ENCODE measurements at places on chromosomes 5 and 9.

GRCh38 chr5:161507591-161507990, 38.9 kb downstream of the GABRB2 start:
- no peak overlapping the region for H3K27ac ChIP-seq
- no peaks in the 10 kb centered on the region for H3K4me1 ChIP-seq
- no peaks in the 10 kb centered on the region for H3K36me3 ChIP-seq
- H3K27me3 ChIP-seq = no peaks in the 10 kb centered on the region

DNA sequence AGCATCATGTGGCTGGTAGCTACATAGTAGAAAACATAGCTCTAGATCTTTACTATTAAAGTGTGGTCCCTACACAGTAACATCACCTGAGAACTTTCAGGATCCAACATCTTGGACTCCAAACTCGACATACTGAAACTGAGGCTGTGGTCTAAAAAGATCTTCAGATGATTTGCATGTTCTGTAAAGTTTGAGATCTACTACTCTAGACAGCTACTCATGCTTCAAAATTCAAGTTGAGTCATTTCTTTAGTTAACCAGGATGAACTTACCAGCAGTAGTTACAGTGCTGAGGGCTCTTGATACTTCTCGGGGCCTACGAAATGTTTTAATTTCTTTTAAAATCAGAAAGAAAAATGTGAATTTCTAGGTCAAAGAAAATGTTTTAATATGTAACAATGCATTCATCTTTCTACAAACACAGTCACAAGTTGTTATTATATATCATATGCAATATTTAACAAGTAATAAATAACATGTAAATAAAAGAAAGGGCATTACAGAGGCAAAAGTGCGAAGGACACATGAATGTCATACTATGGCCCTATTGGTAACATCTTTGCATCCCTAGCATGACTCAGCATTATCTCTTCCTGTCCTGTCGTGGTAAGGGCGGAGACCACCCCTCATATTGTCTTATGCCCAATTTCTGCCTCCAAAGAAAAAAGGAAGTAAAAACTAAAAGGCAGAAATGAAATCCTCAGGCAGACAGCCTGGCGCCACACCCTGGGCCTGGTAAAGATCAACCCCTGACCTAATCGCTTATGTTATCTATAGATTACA, 563.9 kb upstream of the TLE4 start:
- DNase-seq = no peak
- no peaks in the 10 kb centered on the region for H3K4me1 ChIP-seq
- no peak overlapping the region for H3K27ac ChIP-seq

DNA sequence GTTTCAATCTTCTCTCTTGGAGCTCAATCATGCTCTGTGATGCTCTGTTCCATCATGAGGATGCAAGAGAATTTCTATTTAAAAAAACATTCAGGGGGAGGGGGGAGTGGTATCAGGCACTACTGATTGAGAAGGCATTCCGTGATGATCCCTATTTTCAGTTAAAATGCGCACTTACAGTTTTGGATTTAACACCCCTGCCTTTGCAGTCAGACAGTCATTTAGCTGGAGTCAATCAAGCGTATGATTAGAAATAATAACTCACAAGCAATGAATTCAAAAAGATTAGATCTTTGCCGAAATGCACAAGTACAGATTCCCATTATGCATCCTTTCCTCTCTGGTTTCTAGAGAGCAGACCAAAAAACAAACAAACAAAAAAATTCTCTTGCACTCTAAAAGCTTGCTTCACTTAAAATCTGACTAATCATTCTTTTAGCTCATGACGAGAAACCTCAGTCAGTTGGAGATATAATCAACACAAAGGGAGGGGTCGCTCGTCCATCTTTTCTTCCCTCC, 55.4 kb downstream of the EFNA5 start:
- DNase-seq = no peak
- H3K4me1 ChIP-seq = no peaks in the 10 kb centered on the region
- no peak overlapping the region for H3K4me3 ChIP-seq
- no peak overlapping the region for H3K27ac ChIP-seq

DNA sequence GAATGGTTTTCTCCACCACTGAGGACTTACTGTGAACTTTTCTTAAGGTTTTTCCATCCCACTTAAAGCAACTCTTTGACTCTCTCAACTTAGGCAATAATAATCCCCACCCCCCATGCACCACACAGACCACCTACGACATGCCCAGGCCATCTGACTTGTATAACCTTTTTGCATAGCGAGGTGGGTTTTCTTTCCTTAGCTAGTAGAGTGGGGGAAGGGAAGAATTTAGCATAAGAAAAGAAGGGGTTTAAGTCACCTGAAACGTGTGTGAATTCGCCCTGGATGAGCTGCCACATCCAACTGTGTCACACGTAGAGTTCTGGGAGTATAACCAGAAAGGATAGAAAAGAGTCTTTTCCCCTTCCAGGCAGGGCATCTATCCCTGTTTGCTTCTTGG, 262.7 kb downstream of the YTHDC2 start:
- no peaks in the 10 kb centered on the region for H3K27me3 ChIP-seq
- H3K4me3 ChIP-seq = no peak overlapping the region
- no peak for DNase-seq
- no peaks in the 10 kb centered on the region for H3K4me1 ChIP-seq

DNA sequence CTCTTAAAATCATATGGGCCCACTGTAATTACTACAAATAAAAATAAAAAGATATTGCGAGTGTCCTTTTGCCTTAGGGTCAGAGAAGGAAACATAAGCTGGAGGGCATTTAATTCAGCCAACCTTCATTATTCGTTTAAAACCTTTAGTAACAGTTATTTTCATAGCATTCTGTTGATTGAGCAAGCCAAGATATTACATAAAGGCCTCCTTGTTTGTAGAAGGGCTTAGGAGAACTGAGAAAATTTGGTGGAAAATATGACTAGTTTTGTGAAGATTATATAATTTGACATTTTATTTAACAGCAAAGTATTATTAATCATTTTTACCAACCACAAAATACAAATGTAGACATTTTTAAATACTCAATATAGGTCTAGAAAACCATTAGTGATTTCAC, 62.2 kb downstream of the COX7C start:
- no peaks in the 10 kb centered on the region for H3K27me3 ChIP-seq
- DNase-seq = no peak
- H3K27ac ChIP-seq = no peak overlapping the region
- H3K4me1 ChIP-seq = no peaks in the 10 kb centered on the region

Data from natural killer cell (primary cell).